ENCODE measurements at places on chromosomes 6 and 20.

- DNase-seq, result no peak
Observed at GRCh38 chr6:133681891-133682290, 207.0 kb upstream of the TCF21 start.

DNA sequence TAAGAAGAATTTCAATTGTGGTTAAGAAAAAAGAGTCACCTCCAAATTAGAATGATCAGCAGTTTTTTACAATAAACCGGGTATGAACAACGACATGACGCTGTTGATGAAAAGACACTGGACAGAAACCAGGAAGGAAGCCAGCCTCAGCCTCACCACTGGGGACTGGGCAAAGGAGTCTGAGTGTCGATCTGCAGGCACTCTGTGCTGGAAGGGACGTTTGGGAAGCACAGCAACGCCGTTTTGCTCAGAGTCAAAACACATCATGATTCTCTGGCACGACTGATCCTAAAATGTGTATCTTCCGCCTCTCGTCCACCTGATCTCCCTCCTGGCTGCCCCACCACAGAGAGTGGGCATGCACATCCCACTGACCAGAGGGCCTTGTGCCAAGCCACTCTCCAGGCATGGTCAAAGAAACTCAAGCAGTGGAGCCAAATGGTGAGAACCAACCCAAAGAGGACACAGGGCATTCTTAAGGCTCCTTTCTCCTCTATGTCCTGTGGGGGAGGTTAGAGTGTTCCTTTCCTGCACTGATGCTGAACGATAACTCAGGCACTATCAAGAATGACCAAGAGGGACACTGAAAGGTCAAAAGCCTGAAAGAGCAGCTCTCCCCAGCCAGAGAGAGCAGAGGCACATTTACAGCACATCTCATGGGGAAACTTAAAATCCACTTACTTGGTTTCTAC is 68.8 kb downstream of the AGPAT4 start:
- DNase-seq, result no peak

DNA sequence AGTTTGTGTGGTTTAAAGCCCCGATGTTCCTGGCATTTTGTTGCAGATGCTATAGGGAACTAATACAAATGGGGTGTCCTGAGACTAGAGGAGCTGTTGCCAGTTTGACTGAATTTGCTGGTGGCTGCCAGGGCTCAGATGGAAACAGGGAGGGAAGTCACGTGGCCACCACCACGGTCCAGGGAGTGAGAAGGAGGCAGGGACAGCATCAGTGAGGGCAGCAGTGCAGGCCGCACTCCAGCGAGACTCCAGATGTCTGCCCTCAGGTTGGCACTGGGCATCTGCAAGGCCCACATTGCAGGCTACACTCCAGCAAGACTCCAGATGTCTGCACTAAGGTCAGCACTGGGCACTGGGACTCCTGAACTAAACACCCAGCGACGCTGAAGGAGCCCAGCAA is 86.2 kb downstream of the RAMACL start:
- DNase-seq, result no peak

- DNase-seq, result no peak
Observed at GRCh38 chr6:12653486-12653885, 63.1 kb upstream of the PHACTR1 start.

DNA sequence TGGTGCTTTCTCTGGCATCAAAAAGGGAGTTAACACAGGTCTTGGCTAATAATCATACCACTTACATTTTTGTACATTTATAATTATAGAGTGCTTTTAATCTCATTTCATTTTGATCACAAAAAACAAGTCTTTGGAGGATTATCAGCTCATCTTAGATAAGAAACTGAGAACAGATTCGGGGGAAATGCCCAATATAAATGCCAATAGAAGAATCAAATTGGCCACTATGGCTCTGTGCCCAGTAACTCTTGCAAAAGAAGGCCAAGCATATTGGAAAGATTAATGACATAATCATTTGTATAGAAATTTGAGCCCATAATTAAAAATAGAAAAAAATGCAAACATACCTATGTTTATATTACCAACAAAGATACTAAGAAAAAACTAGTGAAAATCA is 42.5 kb downstream of the IPCEF1 start:
- no peak for DNase-seq

DNA sequence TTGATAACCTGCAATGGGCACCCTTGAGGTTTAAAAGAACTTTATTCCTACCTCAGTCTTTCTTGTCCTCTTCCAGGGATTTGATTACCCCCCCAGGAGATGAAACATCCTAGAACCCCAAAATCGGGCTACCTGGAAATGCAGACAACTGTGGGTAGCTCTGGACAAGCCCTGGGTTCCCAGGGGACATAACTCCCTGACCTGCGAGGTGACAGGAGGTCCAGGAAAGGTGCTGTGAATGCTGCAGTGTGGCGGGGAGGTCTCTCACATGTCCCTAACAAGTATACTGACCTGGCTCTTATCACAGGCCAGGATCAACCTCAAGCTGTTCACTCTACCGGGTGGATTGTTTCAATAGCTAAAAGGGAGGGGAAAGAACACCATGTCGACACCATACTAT is 11.6 kb downstream of the JAG1 start:
- no peak for DNase-seq

DNA sequence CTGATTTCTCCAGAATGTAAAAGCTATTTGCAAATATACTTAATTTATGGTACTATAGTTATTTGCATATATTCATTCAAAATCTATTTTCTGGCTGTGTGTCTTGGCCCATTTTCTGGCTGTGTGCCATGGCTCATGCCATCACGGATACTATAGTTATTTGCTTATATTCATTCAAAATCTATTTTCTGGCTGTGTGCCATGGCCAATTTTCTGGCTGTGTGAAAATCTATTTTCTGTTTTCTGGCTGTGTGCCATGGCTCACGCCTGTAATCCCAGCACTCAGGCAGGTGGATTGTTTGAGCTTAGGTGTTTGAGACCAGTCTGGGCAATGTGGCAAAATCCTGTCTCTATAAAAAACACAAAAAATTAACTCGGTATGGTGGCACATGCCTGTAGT is 28.9 kb upstream of the RIPK1 start:
- DNase-seq, result no peak

GRCh38 chr6:79869600-79870084 is 77.7 kb downstream of the ELOVL4 start:
- DNase-seq, result peak; percentile 37

DNA sequence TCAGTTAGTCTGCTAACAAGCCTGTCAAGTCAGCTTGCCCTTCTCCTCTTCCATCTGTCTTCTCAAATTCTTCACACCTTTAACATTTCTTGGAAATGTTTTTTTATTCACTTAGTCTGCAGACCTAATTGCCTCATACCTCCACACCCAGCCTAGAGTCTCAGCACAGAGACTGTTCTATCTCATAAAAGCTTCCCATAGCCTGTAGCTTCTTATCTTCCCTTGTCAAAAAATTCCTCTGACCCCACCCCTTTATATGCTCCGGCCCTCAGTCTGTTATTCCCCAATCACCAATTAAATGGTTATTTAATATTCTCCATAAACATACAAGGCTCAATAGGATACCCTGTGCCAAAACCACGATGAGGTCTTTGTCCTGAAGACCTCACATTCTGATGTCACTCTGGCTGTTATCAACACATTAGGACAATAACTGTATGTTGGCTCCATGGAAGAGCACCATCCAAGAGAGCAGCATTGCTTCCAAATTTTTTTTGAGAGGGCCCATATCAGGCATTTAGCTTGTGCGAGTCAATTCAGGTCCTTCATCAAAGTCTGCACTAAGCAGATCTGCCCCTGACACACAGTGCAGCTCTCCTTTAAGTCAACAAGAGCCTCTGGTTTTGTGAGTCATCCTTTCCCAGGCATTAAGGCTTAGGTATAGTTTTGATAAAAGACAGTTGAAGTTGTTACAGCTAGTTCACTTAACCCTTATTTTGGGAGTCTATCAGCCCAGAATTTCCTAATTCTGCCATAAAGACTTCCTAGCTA is 83.2 kb upstream of the TBX18 start:
- no peak for DNase-seq

DNA sequence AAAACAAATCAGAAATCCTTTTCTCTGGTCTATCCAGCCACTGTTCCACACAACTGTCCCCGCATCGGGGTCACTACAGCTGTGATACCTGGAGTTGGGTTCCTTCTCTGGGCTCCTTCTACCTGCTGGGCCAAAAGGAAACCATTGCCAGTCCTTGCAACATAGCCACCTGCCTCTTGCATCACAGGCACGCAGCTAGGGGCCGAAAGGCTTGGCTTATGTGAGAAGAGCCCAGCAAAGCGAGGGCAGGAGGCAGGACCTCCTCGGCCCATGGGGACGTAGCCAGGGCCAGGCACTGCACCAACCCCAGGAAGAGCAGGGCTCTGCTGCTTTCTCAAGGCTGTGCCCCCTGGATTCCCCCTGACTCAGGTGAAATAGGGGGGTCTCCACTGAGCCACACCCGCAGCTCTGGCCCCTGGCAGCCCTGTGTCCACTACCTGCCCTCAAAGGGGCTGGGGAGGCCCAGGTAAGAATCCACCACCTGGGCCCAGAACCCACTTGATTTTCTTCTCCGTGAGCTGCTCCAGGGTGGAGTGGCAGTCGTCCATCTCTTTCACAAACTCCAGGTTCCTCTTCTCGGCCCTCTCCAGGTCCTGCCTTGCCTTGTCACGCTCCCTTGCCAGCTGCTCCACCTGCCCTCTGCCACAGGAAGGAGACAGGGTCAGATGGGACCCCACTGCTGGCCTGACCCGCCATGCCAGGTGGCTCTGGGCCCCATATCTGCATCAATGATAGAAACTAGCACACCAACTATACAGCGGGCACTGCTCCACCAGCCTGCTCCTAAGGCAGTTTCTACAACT is 88.9 kb downstream of the GINS1 start:
- no peak for DNase-seq

GRCh38 chr6:149846321-149846720 is 17.8 kb downstream of the LRP11 start:
- DNase-seq, result no peak

DNA sequence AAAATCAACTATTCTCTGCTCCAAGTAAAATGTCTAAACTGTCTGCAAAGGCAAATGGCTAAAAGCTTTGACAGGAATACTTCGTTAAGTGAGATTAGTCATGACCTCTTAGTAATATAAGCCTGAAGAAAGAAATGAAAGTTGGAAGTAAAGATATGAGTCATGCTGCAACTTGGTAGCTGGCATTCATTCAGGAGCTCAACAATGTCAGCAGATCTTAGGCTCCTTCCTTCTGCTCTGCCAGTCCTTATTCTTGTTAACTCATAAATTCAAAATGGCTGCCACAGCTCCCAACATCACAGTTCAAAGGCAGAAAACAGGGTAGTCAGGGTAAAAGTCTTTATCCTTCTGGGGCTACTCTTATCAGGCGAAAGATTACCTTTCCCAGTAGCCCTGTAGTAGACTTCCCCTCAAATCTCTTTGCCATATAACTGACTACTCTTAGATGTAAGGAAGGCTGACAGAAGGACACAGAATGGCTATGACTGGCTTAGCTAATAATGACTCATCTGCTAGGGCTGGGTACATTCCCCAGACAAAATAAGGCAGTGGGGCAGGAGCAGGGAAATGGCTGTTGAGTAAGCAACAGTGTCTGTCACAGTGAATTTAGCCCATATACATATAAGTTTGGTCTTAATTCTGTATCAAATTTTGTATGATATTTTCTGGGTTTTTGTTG is 24.4 kb upstream of the C6orf62 start:
- peak; percentile 83 for DNase-seq

GRCh38 chr20:15265581-15266309 is 928.3 kb upstream of the FLRT3 start:
- no peak for DNase-seq

- DNase-seq, result no peak
Observed at GRCh38 chr6:169073311-169073710, 180.3 kb downstream of the THBS2 start.

- DNase-seq, result no peak
Observed at GRCh38 chr6:109760208-109760607, 69.1 kb downstream of the FIG4 start.

- DNase-seq, result no peak
Observed at GRCh38 chr6:167577891-167578361, 248.8 kb upstream of the AFDN start.

- no peak for DNase-seq
Observed at GRCh38 chr6:76866091-76866915, 597.0 kb downstream of the HTR1B start.
